ENCODE measurements at places on chromosomes 2 and 18.

DNA sequence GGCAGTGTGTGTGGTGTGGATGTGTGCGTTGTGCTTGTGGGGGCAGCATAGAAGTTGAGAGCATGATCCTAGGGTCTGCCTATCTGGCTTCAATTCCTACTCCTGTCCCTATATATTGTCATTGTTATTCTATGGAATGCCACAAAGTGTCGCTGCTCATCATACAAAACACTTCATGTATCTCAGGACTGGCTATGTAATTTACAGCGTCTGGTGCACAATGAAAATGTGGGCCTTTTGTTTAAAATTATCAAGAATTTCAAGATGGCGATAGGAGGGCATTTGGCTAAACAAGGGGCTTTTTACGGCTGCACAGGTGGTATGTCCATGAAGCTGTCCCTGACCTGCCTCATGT lies 3.4 kb downstream of the SERPINB2 start:
- DNase-seq = no peak

GRCh38 chr2:111662771-111663470 lies 221.1 kb downstream of the ANAPC1 start:
- peak; percentile 7 for DNase-seq

- no peak for DNase-seq
These were observed 162.8 kb downstream of the ZNF407 start for GRCh38 chr18:74760436-74760835.

DNA sequence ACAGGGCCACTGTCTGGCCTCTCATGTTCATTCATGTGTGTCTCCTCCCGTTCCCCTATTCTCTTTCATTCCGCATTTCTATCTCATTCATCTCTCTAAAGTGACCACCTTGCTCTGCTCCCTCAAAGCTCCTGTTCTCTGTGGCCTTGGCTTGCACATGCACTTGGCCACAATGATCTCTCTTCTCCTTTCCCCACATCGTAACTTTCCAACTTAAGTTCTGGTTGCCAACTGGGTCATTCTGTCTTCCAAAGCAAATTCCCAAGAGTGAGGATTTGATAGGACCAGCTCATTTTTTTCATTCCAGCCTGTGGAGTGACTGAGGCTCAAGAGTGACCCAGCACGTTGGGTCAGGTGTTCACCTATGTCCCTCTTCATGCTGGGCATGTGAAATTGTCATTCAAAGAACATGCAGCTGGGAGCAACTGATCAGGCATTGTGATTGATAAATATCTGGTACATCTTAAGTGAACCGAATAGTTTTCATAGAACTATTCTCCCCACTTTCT lies 14.3 kb upstream of the ITGA6 start:
- no peak for DNase-seq

DNA sequence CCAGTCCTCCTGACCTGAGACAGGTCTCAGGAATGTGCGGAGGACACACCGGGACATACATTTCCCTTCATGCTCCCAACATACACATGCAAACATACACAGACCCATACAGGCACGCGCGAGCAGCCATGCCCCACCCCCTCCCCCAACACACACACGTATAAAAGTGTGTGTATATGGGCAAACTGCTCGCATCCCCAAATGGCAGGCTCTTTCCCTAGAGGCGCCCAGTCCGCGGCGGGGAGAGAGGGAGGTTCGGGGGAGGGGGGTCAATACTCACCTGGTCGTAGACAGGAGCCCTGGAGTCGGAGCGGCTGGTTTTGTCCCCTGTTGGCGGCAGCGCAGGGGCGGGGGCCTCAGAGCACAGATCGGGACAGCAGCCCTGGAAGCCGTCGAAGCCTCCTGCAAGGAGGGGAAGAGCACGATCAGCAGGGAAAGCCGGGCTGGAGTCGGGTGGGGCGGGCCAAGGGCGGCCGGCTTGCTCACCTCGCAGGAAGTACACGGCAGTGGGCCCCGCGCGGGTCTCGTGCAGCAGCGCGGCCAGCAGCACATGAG lies 682 bp downstream of the DUSP2 start:
- no peak for DNase-seq

- no peak for DNase-seq
These were observed 203.8 kb upstream of the SH3BP4 start for GRCh38 chr2:234747833-234748559.

- no peak for DNase-seq
These were observed 51.0 kb downstream of the ACOXL start for GRCh38 chr2:110783196-110783873.

DNA sequence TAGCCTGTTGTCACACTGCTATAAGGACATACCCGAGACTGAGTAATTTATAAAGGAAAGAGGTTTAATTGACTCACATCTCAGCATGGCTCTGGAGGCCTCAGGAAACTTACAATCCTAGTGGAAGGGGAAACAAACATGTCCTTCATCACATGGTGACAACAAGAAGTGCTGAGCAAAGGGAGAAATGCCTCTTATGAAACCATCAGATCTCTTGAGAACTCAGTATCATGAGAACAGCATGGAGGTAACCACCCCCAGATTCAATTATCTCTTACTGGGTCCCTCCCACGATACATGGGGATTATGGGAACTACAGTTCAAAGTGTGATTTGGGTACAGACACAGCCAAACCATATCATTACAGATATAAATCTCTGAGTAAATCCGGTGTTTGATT lies 148.7 kb downstream of the PRPF40A start:
- DNase-seq = no peak

DNA sequence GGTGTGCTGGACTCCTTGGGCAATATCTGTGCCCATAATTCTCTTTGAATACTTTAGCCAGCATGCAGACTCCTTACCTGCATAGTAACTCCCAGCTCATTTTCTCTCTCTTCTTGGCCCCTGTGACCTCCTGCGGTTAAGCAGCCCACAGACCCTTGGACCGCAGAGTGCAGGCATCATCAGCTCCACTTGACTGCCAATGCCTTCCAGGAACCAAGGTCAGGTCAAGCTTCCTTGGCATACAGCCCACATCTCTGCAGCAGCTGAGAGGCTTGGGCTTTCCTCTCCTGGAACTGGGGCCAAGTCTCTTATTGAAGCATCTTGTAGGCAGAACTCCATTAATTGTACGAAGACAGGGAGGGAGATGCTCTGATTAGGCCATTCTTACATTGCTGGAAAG lies 130.1 kb upstream of the PIEZO2 start:
- no peak for DNase-seq

GRCh38 chr2:212538305-212539071 lies at the start of gene ERBB4:
TSS of gene ERBB4 (minus strand) at chr2:212538802. CDS start at chr2:212538530, 272 bp downstream.
- DNase-seq = no peak

DNA sequence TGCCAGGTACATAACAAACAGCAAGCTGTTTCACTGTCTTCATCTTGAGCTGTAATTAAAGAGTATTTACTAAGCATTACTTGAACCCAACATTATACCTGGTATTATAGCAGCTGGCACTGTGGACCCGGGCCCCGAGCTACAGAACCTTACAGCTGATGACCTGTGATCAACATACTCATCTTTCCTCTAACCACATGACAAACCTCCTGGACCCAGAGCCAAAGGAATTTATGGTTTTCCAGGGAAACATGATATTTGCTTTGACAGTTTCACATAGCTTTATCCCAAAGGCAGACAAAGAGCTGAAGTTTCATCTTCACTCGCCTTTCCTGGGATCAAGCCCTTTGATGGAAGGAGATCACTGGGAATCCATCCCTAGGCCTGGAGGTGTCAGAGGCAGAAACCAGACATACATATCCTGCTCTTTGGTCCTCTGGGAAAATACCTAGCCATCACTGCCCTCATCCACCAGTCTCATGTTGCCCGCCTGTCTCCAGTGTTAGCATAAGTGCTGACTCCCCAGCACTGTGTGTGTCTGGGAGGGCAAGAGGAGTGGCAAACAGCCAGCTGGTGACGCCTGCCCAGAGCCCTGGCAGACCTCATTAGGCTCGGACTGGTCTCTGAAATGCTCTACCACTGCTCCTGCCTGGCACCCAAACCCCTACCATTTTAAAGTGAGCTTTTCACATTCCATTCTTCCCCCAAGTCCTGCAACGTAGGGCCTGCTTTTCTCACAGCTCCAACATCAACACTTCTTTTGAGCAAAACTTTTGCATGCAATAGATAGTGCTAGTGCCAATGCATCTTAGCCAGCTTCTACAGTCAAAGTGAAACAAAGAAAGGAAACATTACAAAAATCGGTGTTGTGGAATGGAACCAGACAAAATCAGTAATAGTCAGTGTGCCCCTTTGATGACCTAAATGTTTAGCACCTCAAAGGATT lies 138.8 kb upstream of the CTAGE1 start:
- no peak for DNase-seq

- DNase-seq = no peak
These were observed 12.9 kb downstream of the IER3IP1 start for GRCh38 chr18:47163241-47163640.

DNA sequence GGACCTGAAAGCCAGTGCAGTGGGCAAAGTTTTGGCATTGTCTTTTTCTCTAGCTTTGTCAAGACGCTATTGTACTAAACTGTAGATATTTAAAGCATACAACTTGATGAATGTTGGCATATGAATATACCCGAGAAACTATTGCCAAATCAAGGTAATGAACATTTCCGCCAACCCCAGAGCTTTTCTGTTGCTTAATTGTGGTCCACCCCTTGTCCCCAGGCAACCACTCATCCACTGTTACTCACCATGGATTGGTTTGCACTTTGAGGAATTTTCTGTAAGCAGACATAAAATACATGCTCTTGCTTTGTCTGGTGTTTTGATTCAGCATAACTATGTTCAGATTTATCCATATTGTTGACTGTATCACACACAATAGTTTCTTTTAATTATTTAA lies 688.4 kb downstream of the ADCYAP1 start:
- DNase-seq = no peak

- DNase-seq = peak; percentile 32
These were observed 53.0 kb downstream of the ASXL2 start for GRCh38 chr2:25825238-25825637.

DNA sequence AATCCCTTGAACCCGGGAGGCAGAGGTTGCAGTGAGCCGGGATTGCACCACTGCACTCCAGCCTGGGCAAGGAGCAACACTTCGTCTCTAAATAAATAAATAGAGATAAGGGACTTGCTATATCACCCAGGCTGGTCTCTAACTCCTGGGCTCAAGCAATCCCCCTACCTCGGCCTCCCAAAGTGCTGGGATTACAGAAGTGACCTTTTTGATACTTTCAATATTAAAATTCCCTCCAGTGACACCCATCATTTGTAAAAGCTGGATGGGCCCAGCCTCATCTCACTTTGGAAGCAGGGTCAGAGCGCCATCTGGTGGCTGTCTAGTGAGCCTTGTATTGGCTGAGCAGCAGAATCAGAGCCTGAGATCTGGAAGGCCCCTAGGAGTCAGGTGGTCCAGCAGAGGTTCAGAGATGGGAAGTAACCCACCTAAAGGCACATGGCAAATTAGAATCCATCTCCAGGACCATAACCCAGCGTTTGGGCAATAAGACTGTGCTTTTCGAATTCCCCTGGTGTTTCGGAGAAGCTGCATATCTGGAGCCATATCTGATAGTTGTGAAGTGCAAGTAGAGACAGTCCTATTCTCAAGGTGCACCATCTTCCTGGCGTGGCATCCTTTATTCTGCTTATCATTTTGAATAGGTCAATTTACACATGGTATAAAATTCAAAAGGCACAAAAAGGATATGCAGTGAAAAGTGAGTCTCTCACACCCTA lies 18.3 kb upstream of the SLC35F6 start:
- peak; percentile 71 for DNase-seq

DNA sequence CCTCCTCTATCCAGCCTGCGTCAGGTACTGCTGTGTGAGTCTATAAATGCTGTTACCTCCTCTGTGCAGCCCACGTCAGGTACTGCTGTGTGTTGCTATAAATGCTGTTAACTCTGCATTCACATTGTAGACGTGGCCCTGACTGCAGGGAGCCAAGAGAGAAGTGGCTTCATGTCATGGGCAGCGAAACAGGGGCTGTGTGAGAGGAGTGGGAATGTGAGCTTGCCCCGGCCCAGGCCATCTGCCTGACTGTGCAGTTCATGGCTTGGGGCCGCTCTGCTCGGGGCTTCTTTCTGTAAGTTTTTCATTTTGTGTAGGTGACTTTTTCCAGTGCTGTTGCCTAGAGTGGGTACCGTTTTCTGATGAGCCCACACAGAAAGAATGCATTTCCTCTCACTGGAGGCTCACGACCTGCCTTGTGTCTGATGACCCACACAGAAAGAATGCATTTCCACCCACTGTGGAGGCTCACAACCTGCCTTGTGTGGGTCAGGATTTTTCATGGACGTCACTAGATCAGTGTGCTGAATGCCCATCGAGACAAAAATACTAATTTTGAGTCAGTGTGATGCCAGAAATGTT lies 104.5 kb downstream of the SNTG2 start:
- no peak for DNase-seq

- DNase-seq = no peak
These were observed 24.5 kb upstream of the MYO1B start for GRCh38 chr2:191220671-191221070.

All from stimulated activated CD8-positive, alpha-beta memory T cell treated with anti-CD3 and anti-CD28 coated beads, Interleukin-2, amount 100 ng/mL, for 48 hours (primary cell).